ENCODE measurements at places on chromosomes 5 and 9.

GRCh38 chr9:130243015-130243881 lies 22.3 kb upstream of the HMCN2 start:
- no peaks in the 10 kb centered on the region for H3K36me3 ChIP-seq
- H3K27me3 ChIP-seq = no peaks in the 10 kb centered on the region
- peak; percentile 31 for DNase-seq
- peaks cover 19% of the 10 kb centered on the region for H3K4me1 ChIP-seq
- H3K27ac ChIP-seq = no peak overlapping the region
- H3K4me3 ChIP-seq = no peak overlapping the region

DNA sequence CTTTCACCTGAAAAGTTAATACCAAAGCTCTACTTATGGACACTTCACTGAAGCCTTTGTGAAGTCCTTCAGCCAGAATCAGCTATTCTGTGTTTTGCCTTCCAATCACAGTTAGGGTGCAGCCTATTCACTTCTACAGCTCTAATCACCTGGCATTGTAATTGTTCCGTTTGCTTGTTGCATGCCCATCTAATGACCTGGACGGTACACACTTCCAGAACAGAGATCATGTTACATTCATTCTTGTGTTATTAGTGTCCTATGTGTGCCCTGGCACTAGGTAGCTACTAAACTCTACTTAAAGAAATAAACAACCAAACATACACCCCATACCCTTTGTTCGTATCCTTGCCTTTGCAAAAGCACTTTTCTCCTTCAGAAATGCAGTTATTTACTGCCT lies 1162.9 kb upstream of the WWC1 start:
- H3K27me3 ChIP-seq = no peaks in the 10 kb centered on the region
- H3K4me3 ChIP-seq = no peak overlapping the region
- DNase-seq = no peak
- no peaks in the 10 kb centered on the region for H3K4me1 ChIP-seq
- no peak overlapping the region for H3K27ac ChIP-seq
- no peaks in the 10 kb centered on the region for H3K36me3 ChIP-seq

DNA sequence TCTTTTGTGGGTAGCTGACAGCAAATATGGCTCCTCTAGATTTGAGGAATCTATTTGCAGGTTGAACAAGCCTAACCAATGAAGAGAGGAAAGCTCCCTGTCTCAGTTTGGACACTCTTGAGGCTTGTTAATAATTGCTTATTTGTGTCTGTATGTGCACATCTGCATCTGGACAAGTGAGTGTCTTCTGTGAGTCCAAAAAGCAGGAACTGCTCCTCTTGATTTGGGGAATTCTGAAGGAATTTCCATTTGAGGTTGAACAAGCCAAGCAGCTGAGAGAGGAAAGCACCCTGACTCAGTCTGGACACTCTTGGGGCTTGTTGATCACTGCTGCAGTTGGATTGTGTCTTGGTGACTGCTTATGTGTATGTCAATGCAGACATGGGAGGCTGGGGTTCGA lies 211.6 kb downstream of the DTWD2 start:
- peak; percentile 27 for DNase-seq
- no peaks in the 10 kb centered on the region for H3K27me3 ChIP-seq
- H3K4me1 ChIP-seq = no peaks in the 10 kb centered on the region
- no peak overlapping the region for H3K4me3 ChIP-seq
- H3K36me3 ChIP-seq = no peaks in the 10 kb centered on the region

DNA sequence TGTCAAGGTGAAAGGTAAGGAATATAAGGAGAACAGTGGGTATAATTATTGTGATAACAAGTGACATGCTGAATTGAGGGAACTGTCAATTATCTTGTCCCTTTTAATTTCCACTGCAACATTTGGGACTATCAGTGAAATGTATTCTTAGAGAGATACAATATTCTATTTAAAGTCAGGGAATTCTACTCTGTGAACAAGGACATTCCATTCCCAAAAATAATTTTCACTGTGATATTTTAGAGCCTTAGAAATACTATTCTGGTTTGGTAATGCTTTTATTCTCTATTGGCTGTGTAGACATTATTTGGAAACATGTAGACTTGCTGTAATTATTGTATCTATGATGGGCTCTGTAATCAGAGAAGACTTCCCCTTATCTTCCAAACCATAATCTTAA lies 248.0 kb upstream of the PCSK5 start:
- H3K27me3 ChIP-seq = no peaks in the 10 kb centered on the region
- no peak overlapping the region for H3K27ac ChIP-seq
- DNase-seq = no peak
- no peaks in the 10 kb centered on the region for H3K4me1 ChIP-seq

- no peak overlapping the region for H3K4me3 ChIP-seq
- H3K36me3 ChIP-seq = no peaks in the 10 kb centered on the region
- H3K27ac ChIP-seq = no peak overlapping the region
- no peaks in the 10 kb centered on the region for H3K4me1 ChIP-seq
- H3K27me3 ChIP-seq = no peaks in the 10 kb centered on the region
- no peak for DNase-seq
Measured at GRCh38 chr9:79001012-79001411, 570.8 kb upstream of the TLE4 start.

Data from GM12878 (cell line).